ENCODE measurements at places on chromosomes 16 and 17.

GRCh38 chr17:78840530-78840779, 159 bp downstream of the USP36 start:
- DNase-seq = no peak

GRCh38 chr17:39461926-39462569, 762 bp downstream of the CDK12 start:
- no peak for DNase-seq

- DNase-seq = no peak
Measured at GRCh38 chr16:69522732-69523404, 42.9 kb upstream of the NFAT5 start.

DNA sequence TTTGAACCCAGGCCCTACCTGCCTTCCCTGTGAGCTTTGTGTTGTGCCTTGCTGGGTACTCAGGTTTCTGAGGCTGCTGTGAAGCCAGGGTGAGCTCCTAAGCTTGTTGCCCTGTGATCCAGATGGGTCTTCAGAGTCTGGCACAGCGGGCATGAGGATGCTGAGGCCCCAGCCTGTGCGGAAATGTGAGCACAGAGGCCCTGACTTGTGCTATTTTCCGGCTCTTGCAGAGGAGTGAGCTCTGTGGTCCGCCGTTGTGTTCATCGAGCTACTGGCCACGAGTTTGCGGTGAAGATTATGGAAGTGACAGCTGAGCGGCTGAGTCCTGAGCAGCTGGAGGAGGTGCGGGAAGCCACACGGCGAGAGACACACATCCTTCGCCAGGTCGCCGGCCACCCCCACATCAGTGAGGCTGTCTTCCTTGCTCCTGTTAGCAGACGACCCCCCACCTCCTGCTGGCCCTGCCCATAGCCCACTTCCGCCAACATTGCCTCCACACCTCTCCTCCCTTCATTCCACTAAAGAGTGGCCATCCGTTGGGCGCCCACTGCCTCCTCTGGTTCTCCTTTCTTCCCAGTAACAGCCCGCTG, 2.7 kb downstream of the PHKG2 start:
- DNase-seq = no peak

- no peak for DNase-seq
Measured at GRCh38 chr17:30954046-30954830, 16.6 kb upstream of the RNF135 start.

DNA sequence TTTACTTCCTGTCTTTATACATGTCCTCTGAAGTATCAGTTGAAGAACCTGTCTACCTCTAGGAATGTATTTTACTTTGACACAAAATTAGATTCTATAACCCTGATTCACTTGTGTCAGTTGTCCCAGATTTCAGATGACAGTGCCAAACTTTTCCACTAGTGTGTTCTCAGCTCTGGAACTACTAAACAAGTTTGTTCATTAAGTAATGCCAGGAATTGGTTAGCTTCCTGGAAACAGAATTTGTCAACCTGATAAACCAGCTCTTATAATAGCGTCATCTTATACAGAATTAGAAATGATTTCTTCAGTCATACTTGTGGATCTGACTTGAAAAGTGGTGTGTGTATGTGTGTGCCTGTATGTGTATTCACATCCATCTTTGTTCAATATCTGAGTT, 7.4 kb downstream of the MAP3K3 start:
- DNase-seq = no peak

DNA sequence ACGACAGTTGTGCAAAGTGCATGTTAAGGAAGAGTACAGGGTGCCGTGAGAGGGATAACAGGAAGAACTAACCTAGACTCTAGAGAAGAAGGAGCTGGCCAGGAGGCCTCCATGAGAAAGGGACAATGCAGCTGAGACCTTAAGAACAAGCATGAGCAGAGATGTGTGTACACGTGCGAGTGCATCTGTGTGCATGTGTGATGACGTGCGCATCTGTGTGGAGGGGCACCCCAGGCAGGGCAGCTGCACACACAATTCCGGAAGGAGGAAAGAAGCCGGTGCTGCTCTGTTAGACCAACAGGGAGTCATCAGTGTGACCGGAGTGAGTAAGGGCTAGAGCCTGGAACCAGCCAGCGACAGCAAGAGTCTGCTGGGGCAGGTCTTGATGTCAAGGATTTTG, 7.6 kb upstream of the KIF19 start:
- no peak for DNase-seq

- peak; percentile 45 for DNase-seq
Measured at GRCh38 chr16:11603331-11603750, 16.6 kb upstream of the LITAF start.

DNA sequence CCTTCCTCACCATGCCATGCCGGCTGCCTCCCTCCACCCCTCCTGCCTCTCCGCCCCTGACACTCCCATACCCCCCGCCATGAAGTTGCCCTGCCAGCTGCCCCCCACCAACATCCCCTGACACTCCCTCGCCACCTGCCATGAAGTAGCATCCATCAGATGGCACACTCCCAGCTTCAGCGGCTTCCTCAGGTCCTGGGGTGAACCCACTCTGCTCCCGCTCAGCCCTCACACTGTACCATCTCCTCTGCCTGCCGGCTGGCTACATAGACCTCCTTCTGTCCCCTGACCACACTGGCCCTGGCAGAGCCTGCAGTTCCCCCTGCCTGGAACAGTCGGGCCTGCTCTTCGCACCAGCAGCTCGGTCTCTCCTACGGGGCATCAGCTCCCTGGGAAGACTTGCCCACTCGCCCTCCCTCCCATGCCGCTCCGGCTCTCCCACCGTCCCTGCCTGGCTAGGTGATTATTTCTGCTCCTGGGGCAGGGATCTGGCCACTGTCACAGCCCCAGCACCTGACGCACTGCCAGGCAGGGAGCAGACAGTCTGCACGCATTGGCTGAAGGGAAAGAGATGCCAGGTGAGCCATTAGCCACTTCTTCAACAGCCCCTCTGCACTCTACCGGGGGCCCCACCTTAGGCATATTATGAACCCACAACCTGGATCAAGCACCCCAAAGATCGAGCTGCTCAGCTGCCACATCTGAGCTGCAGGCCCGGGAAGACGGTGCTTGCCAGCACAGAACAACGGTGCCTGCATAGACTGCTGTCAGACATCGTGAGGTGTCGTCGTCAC, 9.0 kb downstream of the CANT1 start:
- peak; percentile 6 for DNase-seq

- peak; percentile 52 for DNase-seq
Measured at GRCh38 chr16:68704232-68704867, 32.7 kb upstream of the CDH1 start.

DNA sequence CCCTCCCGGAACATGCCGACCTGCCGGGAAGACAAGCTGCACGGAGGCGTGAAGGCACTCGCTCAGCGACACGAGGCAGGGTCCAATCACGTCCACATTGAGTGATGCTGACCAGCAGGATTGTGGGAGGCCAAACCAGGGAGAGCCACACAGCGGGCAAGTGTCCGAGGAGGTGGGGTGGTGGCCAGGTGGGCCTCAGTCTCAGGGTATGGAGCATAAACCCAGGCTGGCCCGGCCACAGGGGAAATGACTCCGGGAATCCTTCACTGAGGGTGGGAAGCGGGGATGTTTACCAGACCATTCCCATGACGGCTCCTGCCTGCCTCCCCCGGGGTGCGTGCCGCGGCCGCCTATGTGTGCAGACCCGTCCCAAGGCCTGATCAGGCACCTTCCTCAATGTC, 62.5 kb downstream of the RPH3AL start:
- no peak for DNase-seq

GRCh38 chr17:82051776-82052637, at the start of the genes GPS1 and RFNG:
Gene GPS1 (plus strand): TSS chr17:82051898. CDS start chr17:82051932, 34 bp downstream.
Gene RFNG (minus strand): TSS chr17:82051811. CDS start chr17:82051766, 45 bp downstream.
- peak; percentile 76 for DNase-seq

- DNase-seq = no peak
Measured at GRCh38 chr16:73074382-73074781, 26.5 kb upstream of the ZFHX3 start.

DNA sequence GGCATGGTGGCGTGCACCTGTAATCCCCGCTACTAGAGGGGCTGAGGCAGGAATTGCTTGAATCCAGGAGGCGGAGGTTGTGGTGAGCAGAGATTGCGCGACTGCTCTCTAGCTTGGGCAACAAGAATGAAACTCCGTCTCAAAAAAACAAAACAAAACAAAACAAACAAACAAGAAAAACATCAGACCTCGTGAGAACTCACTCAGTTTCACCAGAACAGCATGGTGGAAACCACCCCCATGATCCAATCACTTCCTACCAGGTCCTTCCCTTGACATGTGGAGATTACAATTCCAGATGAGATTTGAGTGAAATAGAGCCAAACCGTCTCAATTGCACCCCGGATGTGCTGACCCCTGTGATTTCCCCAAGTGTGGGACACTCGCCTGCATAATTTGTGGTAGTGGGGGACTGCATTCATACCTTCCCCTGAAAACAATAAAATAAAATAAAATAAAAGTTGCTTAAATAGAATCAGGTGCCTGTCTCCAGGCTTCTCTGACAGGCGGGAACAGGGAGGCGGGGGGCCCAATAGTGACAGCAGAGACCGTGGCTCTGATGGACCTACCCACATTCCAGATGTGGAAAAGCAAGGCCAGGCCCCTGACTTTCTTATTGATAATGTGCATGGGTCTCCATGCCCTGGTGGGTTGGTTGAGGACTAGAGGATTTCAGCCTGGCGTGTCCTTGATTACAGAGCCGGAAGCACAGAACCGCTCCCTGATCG, 13.1 kb downstream of the ZSCAN10 start:
- DNase-seq = no peak

GRCh38 chr16:12584488-12585233, 219.0 kb downstream of the CPPED1 start:
- no peak for DNase-seq

GRCh38 chr16:85011846-85012284, 530 bp upstream of the ZDHHC7 start:
- DNase-seq = no peak

DNA sequence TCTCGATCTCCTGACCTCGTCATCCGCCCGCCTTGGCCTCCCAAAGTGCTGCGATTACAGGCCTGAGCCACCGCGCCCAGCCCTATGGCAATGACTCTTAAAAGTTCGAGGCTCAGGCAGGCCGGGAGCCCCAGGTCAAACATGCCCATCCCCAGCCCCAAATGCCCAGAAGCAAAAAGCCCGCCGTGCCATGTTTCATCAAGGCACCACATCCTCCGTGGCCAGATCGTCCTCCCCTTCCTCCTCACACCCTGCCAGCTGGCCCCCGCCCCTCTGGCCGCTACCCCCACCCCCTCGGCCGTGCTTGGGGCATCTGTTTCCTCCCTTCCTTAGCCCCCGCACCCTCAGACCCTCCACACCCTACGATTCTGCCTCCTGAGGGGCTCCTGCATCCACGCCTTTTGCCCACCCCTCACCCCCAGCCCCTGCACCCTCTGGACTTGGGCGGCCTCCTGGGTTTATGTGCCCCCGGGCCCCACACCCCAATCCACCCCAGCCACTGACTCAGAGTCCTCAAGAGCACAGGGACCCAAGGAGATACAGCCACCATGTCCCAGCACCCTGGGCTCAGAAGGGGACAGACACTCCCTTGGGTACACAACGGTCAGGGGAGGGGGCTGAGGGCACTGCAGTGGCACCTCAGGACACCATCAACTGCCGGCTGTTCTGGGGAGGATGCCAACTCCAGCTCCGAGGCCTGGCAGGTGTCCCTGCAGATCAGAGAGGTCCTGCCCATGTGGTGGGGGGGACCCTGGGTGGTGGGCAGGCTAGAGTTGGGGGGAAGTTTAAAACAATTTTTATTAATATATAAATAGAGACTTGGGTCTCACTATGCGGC, 7.1 kb downstream of the CTRB1 start:
- DNase-seq = no peak

- DNase-seq = peak; percentile 73
Measured at GRCh38 chr17:81869221-81870130, 1.7 kb downstream of the ARHGDIA start.

- no peak for DNase-seq
Measured at GRCh38 chr16:73031155-73031866, 16.6 kb downstream of the ZFHX3 start.
